ENCODE measurements at places on chromosomes 5 and 9.

- no peak for DNase-seq
Measured at GRCh38 chr5:106964132-106964531, 706.6 kb downstream of the EFNA5 start.

DNA sequence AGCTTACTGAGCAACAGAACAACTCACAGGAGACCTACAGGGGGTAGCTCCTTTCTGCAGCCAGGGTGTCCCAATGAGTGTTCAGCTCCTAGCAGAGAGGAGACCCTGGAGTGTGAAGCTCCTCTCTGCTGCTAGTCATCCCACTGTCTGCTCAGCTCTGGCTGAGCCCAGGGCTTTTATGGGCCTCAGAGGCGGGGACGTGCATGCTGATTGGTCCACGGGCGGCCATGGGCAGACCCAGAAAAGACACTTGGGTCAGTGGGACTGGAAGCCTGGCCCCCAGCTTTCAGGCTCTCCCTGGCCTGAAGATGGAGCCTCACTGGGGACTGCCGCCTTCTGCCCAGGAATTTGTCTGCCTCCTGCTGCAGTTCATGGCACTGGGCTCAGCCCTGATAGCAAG is 40.6 kb downstream of the TSPAN17 start:
- no peak for DNase-seq

- DNase-seq = no peak
Measured at GRCh38 chr9:91098203-91098850, 263.4 kb downstream of the AUH start.

- DNase-seq = no peak
Measured at GRCh38 chr5:121325930-121326329, 525.8 kb upstream of the FTMT start.

- no peak for DNase-seq
Measured at GRCh38 chr5:125093776-125094175, 347.3 kb upstream of the ZNF608 start.

GRCh38 chr5:58459146-58460001 is 512 bp downstream of the PLK2 start:
- DNase-seq = peak; percentile 46

DNA sequence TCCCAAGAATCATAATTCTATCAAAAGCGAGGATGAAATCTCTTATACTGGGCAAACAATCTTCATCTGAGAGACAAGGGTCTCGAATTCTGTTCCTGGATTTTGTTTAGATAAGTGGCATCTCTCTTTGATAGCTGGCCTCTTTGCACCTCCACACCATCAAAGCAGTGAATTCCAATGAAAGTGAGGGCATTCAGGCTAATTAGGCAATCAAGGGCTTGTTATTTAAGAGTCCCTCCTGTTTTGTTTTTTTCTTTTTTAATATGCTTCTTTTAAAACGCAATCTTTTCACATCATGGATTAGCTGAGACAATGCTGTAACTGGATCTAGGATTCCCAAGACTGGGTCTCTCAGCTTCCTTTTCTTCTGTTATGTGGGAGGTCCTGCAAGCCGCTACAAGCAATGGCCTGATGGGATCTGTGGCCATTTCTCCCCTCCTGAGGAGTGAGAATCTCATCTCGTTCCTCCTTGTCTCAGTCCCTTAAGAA is 67.9 kb downstream of the TNC start:
- no peak for DNase-seq

- no peak for DNase-seq
Measured at GRCh38 chr5:11449217-11449616, 455.0 kb downstream of the CTNND2 start.

- no peak for DNase-seq
Measured at GRCh38 chr5:91106842-91107511, 276.1 kb downstream of the ARRDC3 start.

Data from mucosa of descending colon (tissue), 3 donors.